Sciatic nerve (tissue), 2 donors: ENCODE measurements at places on chromosomes 3 and 15.

GRCh38 chr15:49898575-49899283, 220.3 kb downstream of the ATP8B4 start:
- no peak for DNase-seq

- DNase-seq = no peak
Observed at GRCh38 chr3:113158171-113158570, 53.2 kb upstream of the BOC start.

- DNase-seq = no peak
Observed at GRCh38 chr3:136957751-136958288, at the start of gene IL20RB. Gene IL20RB, plus strand, starts transcription at chr3:136957983. Its CDS starts 131 bp downstream, at chr3:136958114.

DNA sequence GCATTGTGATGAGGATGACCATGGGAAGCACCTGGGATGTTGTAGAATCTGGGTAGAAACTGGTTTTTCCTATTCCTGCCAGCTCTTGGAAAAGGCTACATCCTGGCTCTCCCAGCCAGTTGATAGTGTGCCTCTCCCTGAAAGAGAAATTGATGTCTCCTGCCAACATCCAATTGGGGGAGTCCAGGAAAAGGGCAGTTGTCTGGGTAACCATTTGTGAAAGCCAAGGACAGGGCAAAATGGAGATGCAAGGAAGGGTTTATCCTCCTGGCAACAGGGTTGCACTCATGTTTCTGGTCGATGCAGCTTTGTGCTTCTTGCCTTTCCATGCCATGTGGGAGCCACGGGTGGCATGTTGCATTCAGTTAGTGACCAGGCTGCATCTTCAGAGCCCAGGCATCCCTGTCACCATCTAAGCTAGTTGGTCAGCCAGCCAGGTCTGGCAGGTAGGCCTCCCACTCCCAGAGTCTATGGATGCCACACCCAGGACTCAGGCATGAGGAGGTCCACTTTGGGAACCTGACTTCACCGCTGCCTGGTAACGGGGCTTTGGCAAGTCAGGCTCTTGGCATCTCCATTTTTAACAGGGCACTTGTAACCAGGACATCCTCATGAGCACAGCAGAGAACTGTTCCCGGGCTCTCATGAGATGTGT, 153.5 kb downstream of the DNAJB8 start:
- DNase-seq = no peak

DNA sequence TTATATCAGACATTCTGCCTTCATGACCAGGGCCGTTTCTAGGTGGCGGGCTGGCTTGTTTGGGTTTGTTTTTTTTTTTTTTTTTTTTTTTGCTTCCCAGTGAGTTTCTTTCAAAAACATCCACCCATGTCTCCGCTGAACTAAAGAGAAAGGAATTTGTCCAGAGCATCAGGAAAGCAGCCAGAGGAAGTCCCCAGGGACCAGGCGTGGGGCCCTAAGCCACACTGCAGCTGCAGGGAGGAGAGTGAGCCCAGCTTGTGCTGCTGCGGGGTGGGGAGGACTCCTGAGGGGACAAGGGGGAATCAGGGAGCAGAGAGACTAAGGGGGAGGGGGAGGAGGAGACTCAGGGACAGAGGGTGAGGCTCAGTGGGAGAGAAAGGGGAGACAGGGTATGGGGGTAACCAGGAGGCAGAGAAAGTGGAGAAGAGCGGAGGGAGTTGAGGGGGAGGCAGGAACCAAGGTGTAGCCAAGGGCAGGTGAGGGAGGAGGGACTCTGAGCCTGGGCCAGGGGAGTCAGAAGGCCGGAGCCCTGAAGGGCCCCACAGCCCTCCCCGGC, 49.5 kb downstream of the CYP11A1 start:
- peak; percentile 89 for DNase-seq

GRCh38 chr3:107985496-107985895, 105.3 kb downstream of the CD47 start:
- no peak for DNase-seq

GRCh38 chr3:170258105-170258487, 35.9 kb downstream of the PRKCI start:
- DNase-seq = no peak

- DNase-seq = no peak
Observed at GRCh38 chr3:97699889-97700288, 64.7 kb upstream of the ARL6 start.

DNA sequence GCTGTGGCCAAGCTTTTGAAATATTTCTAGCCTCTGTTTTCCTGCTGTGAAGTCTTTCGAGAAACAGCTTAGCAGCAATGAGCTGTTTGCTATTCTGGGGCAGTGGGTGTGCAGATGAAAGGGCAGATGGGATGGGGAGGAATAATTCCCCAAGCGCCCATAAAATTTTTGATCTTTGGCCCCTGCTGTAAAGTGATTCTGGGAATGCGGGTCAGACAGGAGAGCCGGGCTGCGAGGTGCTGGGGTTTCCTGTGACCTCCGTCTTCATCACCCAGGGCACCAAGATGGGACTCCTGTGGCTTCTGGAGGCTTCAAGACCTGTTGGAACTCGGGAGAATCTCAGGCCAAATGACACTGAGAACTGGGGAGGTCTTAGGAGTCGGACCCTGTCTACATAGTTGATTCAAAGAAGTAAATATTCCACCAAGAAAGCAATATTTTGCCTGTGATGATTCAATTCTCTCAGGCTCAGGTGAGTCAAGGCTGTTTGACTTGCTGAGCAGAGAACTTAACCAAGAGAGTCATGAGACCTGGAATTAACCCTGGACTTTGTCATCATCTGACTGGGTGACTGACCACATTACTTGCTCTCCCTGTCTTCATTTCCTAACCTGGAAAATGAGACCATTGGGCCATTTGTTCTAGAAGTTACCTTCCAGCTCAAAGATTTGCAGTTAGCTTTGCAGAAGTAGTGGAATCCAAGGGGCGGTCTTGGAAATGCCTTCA, 86.4 kb downstream of the POLR2M start:
- no peak for DNase-seq

GRCh38 chr15:93466380-93466779, 377.4 kb upstream of the RGMA start:
- no peak for DNase-seq

- no peak for DNase-seq
Observed at GRCh38 chr3:138256022-138256421, 68.9 kb downstream of the ARMC8 start.

- DNase-seq = no peak
Observed at GRCh38 chr3:197482001-197482400, 73.8 kb downstream of the BDH1 start.

DNA sequence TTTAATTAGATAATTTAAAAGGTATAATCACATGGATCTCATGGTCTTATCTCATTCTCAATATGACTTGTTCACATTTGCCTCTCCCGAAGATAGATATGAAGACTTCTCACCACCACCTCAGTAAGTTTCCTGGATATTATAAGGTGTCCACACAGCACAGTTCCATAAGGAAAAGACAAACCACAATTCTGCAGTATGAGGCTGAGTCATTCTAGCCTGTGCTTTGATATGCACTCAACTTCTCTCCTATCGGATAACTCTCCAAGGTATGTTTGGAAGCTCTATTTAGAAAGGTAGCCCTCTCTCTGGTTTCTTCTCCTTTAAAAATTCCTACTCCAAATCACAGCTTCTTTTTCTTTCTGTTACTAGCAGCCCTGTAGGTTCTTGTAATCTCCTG, 612.8 kb downstream of the ZPLD1 start:
- no peak for DNase-seq

DNA sequence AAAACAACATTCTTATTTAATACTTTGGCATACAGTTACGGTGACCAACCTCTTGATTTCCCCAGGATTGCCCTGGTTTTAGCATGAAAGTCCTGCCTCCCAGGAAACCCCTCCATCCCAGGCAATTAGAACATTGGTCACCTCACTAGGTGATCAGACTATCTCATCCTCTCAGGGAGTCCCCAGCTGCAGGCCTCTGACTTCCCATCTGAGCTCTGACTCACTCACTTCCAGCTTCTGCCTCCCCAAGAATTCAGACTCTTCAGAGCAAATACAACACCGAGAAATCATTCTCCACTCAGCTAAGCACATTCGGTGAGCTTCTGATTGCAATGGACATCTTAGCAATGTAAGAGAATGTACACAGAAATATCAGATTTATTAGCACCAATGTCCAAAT, 92.4 kb upstream of the HES1 start:
- DNase-seq = no peak

DNA sequence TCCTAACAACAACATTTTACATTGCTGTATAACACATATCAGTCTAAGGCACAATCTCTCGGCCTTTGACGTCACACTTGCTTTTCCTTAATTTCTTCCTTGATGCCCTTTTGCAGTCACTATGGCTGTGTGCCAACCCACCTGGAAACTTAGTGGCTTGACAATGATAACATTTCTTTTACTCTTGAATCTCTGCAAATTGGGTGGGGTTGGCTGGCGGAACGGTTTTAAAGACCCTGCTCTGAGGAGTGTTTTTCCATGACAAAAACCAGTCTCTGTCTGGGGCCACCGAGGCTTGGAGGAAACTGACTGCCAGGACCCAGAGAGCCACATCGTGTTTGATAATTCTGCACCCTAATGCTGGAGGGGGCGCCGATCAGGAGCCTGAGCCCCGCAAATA, 115.6 kb downstream of the KLF13 start:
- DNase-seq = no peak

- no peak for DNase-seq
Observed at GRCh38 chr3:3127432-3128010, 781 bp downstream of the TRNT1 start.

- DNase-seq = no peak
Observed at GRCh38 chr3:114698146-114699105, 404.6 kb downstream of the TIGIT start.

DNA sequence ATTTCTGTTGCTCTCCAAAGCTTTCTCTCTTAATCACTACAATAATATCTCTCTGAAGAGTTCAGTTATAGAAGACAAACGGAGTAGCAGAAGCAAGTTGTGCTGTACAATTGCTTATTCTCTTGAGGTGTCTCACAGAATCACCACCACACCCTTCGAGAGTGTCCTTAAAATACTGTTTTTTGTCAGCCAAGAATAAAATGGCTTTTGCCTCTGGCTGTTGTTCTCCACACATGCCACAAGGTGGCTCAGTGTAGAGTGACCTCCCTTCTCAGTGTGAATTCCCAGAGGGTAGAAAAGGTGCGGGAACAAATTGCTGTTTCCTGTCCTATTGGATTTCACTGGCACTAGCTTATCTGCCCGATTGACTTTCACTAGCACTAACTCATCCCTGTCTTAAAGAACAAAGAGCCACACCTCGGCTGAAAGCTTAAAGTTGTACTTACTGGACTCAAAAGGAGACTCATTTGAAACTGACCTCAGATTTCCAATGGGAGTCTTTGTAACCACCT, 134.2 kb upstream of the SATB1 start:
- no peak for DNase-seq

- DNase-seq = no peak
Observed at GRCh38 chr15:65028338-65028737, 1.1 kb downstream of the MTFMT start.

DNA sequence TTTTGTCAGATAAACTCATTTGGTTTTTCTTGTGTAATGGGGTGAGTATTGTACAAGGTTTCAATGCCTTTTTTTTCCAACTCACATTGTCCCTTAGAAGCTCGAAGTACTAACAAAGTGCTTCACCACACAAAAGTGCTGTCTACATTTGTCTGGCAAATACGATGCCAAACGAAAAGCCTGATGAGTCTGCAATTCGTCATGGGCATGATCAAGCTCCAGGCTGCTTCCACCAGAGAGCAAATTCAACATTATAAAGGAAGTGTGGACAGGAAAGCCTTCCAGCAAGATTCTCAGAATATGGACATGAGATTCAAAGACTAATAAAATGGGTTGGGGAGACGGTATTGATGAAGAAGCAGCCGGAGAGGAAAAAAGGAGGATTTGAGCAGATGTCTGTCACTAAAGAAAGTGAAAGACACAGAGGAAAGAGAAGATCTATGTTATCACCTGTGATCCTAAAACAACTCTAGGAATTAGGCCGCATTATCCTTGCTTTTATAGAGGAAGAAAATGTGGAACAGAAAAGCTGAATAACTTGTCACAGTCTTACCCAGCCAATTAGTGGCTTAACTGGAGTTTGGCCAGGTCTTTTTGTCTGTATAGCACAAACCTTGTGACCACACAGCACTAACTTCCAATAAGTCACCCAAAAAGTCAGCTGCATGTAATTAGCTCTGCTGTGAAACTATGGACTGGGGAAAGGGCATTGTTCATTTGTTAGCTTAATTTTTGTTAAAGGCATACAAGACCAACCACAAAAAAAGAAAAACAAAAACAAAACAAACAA, 494.8 kb downstream of the FHIT start:
- DNase-seq = no peak

DNA sequence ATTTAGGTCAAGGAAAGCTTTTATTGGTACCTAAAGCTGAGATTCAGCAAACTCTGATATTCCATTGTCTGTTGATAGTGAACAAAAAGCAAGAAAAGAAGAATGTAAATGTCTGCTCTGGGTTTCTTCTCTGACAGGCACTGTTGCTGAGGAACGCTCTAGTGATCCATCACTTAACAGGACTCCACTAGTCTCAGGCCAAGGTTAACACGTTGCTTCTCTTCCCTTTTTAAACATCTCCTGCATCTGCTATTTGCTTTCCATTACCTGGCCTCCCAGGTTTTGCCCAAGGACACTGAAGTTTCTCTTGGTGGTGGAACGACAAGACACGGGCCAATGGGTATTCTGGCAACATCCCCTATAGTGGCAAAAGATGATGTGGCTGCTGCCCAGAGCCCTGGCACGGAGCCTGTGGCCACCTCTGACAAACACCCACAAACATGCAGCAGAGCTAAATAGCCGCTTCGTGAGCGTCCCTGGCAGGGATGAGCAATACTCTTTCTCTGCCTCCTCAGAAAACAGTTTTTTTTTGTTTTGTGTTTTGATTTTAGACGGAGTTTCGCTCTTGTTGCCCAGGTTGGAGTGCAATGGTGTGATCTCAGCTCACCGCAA, 97.8 kb upstream of the AKAP13 start:
- no peak for DNase-seq

DNA sequence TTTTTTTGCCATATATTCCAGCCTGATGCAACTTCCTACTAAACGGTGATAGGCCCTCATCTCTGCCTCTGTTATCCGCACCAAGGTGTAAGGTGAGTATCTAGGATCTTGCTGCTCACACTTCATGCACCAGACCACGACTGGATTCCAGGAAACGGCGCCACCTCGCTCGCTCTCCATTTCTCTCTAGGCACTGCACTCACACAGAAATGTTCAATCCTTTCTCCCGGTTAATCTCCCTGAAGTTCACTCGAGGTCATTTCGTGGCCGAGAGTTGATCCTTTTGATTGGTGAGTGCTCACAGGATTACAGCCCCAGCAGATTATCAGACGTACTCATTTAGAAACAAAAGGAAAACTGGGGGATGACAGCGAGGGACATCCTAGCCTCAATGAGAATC, 28.1 kb downstream of the MCF2L2 start:
- DNase-seq = no peak

GRCh38 chr3:128081226-128081625, 29.0 kb downstream of the SEC61A1 start:
- peak; percentile 34 for DNase-seq

GRCh38 chr3:111080413-111080812, 8.8 kb downstream of the NECTIN3 start:
- no peak for DNase-seq

GRCh38 chr15:88630798-88631463, 7.9 kb upstream of the ISG20 start:
- DNase-seq = no peak

GRCh38 chr15:91678003-91678402, 175.5 kb upstream of the SLCO3A1 start:
- no peak for DNase-seq

- DNase-seq = no peak
Observed at GRCh38 chr3:123947482-123947881, 13.5 kb downstream of the CCDC14 start.

GRCh38 chr15:70142322-70143191, 44.8 kb upstream of the TLE3 start:
- peak; percentile 57 for DNase-seq
